ENCODE measurements at places on chromosomes 12 and 14.

GRCh38 chr12:116943419-116944372, 32.9 kb downstream of the FBXW8 start:
- no peak overlapping the region for H3K4me3 ChIP-seq
- peaks cover 5% of the 10 kb centered on the region for H3K36me3 ChIP-seq
- peaks cover 4% of the 10 kb centered on the region for H3K4me1 ChIP-seq

DNA sequence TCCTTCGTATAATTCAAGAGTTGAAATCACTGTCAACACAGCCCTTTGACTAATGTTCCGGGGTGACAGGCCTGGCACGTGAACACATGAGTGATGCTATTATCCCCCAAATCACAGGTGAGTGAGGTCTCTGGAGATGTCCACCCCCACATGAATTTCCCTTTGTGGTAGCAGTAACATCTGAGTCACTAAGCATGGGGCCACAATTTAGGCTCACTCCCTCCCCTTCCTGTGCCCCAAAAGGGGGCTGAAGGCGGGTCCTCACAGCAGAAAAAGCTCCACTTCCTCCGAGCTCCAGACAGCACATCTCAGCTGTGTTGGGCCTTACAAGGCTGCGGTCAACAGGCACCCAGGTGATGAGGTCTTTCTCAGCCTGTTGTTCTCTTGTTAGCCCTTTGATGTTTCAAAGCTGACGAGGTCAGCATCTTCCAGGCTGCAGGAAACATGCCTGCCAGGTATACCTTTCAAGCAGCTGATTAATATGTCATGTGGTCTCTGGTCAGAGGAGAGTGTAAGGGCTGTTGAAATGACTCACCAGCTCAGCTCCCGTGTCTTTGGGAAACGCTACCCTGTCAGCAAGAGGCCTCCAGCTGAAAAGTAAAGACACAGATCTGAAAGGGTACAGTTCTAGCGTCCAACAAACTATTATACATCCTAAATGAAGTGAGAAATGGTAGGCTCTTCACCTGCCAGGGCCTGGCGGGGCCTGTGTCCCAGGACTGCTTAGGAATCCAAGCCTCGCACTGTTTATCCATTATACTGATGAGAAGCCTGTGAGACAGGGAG, 107.3 kb downstream of the ZFP36L1 start:
- H3K27ac ChIP-seq, result no peak overlapping the region
- no peaks in the 10 kb centered on the region for H3K36me3 ChIP-seq
- no peak overlapping the region for H3K4me3 ChIP-seq
- H3K27me3 ChIP-seq, result no peaks in the 10 kb centered on the region
- peak; percentile 72 for DNase-seq
- H3K4me1 ChIP-seq, result no peaks in the 10 kb centered on the region

- no peak overlapping the region for H3K4me3 ChIP-seq
- no peaks in the 10 kb centered on the region for H3K36me3 ChIP-seq
- H3K27me3 ChIP-seq, result no peaks in the 10 kb centered on the region
- H3K4me1 ChIP-seq, result no peaks in the 10 kb centered on the region
Measured at GRCh38 chr12:83346333-83346732, 659.6 kb downstream of the TMTC2 start.

DNA sequence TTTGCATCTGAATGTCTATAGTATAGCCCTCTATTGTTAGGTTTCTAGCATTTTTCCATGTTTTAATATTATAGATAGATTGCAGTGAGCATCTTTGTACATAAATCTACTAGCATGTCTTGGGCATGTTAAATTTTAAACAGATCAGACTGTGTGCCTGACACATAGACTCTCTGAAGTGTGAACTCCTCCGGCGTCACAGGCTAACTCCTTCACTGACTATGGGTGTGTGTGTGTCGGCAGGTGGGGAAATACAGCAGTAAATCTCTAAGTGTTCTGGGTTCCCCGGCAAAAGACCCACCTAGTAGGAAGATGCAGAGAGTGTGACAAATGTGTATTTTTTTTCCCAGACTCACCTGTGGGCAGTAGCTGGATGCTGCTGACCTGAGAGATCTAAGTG, 2.3 kb downstream of the VWF start:
- H3K27me3 ChIP-seq, result no peaks in the 10 kb centered on the region
- peaks cover 16% of the 10 kb centered on the region for H3K4me1 ChIP-seq
- H3K4me3 ChIP-seq, result no peak overlapping the region
- no peaks in the 10 kb centered on the region for H3K36me3 ChIP-seq
- DNase-seq, result no peak
- no peak overlapping the region for H3K27ac ChIP-seq

- H3K4me1 ChIP-seq, result no peaks in the 10 kb centered on the region
- no peak overlapping the region for H3K27ac ChIP-seq
- H3K4me3 ChIP-seq, result no peak overlapping the region
- H3K36me3 ChIP-seq, result no peaks in the 10 kb centered on the region
- no peak for DNase-seq
Measured at GRCh38 chr14:59294662-59294992, 106.2 kb downstream of the DAAM1 start.

- H3K4me3 ChIP-seq, result no peak overlapping the region
- no peak for DNase-seq
- no peak overlapping the region for H3K27ac ChIP-seq
- H3K36me3 ChIP-seq, result no peaks in the 10 kb centered on the region
- no peaks in the 10 kb centered on the region for H3K4me1 ChIP-seq
Measured at GRCh38 chr14:61632807-61633206, 62.5 kb upstream of the HIF1A start.

- H3K4me1 ChIP-seq, result no peaks in the 10 kb centered on the region
- DNase-seq, result no peak
- no peak overlapping the region for H3K4me3 ChIP-seq
- H3K27me3 ChIP-seq, result no peaks in the 10 kb centered on the region
Measured at GRCh38 chr12:38124247-38125012, 192.1 kb upstream of the ALG10B start.

DNA sequence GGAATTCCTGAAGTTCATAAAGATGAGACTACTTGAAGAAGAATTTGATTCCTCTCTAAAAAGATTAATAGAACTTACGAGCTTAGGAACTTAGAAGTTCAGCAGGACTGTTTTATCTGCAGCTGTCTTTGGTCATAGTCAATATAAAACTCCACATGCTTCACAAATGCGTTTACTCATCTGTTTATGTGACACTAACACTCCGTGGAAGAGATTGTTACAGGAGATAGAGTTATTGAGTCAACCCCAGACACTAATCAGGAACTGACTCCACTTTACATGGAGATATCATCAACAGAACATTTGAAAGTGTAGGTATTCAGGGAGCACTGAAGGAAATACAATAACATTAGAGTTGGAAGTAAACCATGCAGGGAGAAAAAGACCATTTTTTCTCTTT, 92.8 kb downstream of the LRFN5 start:
- no peak overlapping the region for H3K4me3 ChIP-seq
- no peak for DNase-seq
- H3K27ac ChIP-seq, result no peak overlapping the region
- H3K27me3 ChIP-seq, result no peaks in the 10 kb centered on the region

DNA sequence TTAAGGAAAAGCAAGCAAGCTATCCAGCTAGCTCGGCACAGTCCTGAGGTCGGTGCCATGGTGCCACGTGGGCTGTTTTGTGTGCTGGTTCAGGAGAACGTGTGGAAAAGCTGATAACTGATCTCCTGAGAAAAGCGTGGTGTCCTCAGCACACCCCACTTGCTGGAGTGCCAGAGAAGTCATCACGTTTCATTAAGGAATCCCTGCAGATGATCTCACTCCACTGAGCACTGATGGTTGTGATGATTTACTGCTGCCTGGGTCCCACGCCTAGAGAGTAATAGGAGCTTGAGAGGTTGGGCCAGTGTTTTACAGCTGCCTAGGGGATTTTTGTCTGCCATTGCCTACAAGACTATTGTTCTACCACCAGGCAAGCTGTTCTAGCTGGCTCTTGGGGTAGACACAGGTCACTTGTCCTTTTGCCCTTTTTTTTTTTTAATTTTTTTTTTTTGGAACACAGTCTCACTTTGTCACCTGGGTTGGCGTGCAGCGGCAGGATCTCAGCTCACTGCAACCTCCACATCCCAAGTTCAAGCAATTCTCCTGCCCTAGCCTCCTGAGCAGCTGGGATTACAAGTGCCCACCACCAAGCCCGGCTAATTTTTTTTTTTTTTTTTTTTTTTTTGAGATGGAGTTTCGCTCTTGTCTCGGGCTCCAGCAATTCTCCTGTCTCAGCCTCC, 42.3 kb upstream of the EVL start:
- no peak overlapping the region for H3K27ac ChIP-seq
- H3K27me3 ChIP-seq, result no peaks in the 10 kb centered on the region
- no peak overlapping the region for H3K4me3 ChIP-seq

DNA sequence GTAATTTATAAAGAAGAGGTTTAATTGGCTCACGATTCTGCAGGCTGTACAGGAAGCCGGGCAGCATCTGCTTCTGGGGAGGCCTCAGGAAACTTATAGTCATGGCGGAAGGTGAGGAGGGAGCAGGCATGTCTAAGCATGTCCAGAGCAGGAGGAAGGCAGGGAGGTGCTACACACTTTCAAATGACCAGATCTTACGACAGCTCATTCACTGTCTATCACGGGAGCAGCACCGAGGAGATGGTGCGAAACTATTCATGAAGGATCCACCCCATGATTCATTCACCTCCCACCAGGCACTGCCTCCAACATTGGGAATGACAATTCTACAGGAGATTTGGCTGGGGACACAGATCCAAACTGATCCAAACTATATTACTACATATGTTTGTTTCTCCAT, 10.0 kb downstream of the SFSWAP start:
- DNase-seq, result peak; percentile 51
- peaks cover 9% of the 10 kb centered on the region for H3K4me1 ChIP-seq
- H3K27ac ChIP-seq, result no peak overlapping the region
- H3K36me3 ChIP-seq, result peaks cover 5% of the 10 kb centered on the region
- H3K4me3 ChIP-seq, result no peak overlapping the region

- H3K27ac ChIP-seq, result no peak overlapping the region
- H3K36me3 ChIP-seq, result no peaks in the 10 kb centered on the region
- H3K27me3 ChIP-seq, result no peaks in the 10 kb centered on the region
- no peak overlapping the region for H3K4me3 ChIP-seq
- H3K4me1 ChIP-seq, result no peaks in the 10 kb centered on the region
Measured at GRCh38 chr12:4210183-4210582, 63.4 kb upstream of the CCND2 start.

DNA sequence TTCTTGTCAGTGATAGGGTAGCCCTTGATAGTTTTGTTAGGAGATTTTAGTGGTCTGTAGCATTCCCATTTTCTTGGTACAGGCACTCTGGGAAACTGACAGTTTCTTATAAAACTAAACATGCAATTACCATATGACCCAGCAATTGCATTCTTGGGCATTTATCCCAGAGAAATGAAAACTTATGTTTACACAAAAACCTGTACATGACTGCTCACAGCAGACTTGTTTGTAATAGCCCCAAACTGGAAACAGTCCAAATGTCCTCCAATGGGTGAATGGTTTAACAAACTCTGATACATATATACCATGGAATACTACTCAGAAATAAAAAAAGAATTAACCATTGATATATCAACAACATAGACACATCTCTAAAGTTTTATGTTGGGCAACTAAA, 75.5 kb downstream of the BORCS5 start:
- DNase-seq, result no peak
- H3K4me1 ChIP-seq, result no peaks in the 10 kb centered on the region
- H3K4me3 ChIP-seq, result no peak overlapping the region
- H3K27me3 ChIP-seq, result no peaks in the 10 kb centered on the region
